ENCODE measurements at places on chromosomes 5 and 9.

DNA sequence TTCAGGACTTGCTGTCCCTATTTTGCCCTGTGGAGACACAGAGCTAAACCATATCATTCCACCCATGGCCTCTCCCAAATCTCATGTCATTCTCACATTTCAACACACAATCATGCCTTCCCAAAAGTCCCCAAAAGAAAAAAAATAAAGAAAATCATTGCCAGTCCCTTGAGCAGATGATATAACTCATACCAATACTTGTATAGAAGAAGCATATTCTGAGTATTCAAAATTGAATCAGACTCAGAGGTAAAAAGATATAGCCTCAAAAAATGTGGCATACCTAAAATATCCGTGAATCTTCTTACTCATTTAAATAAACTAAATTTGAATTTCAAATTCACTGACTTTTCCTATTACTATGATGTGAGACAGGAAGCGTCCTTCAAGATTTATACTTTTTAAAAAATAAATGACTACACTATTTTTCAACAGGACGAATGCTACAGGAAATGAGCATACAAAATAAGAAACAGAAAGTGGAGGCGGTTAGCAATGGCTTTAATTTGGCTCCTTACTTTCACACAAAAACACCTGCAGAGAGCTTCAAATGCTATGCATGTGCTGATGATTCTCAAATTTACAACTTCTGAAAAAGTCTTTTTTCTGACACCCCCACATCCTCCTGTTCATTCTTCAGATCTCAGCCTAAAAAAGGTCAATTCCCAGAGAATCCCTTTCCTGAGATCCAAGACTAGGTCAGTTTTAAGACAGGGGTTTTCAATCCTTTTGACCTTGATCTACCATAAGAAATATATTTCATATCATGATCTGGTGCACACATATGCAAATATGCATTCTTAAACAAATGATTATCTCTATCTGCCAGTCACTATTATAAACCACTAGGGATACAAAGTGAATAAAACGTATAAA, 39.6 kb upstream of the DMXL1 start:
- DNase-seq, result peak; percentile 64

GRCh38 chr5:82364497-82364896, 86.3 kb upstream of the RPS23 start:
- DNase-seq, result no peak

GRCh38 chr9:118961857-118962256, 407.4 kb downstream of the BRINP1 start:
- no peak for DNase-seq

GRCh38 chr9:19512103-19512832, 103.5 kb downstream of the ACER2 start:
- DNase-seq, result no peak

GRCh38 chr9:34594177-34594576, 4.7 kb upstream of the CNTFR start:
- no peak for DNase-seq

DNA sequence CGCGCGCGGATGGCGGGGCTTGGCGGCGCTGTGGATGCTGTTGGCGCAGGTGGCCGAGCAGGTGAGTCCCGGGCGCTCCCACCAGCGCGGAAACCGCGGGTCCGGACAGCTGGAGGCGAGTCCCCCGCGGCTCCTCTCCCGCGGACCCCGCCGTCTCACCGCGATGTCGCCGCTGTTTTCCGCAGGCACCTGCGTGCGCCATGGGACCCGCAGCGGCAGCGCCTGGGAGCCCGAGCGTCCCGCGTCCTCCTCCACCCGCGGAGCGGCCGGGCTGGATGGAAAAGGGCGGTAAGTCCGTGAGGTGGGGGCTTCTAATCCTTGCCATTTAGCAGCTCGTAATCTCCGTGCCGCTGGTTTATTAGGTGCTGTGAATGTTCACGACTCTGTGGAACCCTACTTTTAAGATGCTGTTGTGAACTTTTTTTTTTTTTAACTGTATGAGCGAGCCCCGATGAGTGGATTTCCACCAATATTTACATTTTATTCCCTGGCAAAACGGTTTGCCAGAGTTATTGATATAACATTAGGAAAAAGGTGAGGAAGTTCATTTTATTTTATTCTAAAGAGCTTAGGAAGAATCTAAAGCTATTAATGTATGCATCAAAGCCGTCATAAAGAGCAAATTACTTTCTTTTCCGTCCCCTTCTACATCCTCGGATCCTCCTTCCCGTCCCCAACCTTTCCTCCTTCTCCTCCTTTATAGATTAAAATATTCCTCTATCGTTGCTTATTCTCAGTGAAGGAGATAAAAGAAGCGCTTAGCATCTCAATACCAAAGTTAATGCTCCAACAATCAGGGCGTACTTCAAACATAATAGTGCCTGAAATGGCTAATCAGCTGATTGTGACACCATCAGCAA, 579 bp downstream of the ADAMTS16 start:
- peak; percentile 5 for DNase-seq

DNA sequence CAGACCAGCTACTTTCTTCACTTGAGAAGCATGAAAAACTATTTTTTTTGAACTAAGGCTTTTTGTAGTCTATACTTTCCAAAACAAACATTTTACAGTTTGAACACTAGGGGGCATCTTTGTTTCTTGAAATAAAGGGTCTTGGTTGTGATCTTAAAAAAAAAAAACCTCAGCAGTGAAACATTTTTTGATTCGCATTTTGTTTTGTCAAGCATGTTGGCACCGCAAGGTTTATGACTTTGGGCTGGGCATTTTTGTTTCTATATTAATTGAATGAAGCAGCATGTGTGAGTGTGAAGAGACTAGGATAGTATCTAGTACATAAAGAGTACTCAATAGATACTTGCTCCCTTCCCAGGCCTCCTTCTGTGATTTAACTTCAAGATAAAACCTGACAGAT, 31.6 kb upstream of the ACOT12 start:
- peak; percentile 54 for DNase-seq

DNA sequence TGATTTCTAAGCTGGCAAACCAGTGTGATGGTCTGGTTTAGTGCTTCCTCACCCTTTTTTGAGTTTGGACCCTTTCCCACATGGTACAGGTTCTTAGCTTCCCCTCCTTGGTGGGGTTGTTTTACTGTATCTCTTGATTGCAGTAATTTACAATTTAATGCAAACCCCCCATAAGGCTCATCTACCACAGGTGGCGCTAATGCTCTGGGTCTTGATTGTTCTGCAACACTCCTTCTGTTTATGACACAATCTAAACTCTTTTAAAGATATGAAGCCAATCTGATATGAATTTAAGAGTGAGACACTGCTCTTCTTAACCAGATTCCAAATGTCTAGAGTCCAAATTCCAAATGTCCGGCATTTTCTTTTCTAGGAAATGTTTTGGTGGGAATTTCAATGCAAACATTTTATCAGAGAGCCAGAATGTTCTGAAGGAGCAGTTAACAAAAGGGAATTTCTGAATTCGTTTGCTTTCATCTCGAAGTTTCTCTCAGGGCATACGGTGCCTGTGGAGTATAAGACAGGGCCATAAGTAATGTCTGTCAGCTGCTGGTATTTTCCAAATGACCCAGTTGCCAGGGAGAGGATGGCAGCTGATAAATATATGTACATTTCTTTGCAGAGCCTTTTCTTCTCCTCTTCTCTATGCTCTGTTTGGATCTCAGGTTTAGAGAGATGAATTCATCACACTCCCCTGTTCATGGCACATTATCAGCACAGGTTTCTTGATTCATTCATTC, 246.8 kb downstream of the ARHGAP26 start:
- DNase-seq, result peak; percentile 46

GRCh38 chr5:150243590-150243989, 46.0 kb downstream of the CAMK2A start:
- no peak for DNase-seq

DNA sequence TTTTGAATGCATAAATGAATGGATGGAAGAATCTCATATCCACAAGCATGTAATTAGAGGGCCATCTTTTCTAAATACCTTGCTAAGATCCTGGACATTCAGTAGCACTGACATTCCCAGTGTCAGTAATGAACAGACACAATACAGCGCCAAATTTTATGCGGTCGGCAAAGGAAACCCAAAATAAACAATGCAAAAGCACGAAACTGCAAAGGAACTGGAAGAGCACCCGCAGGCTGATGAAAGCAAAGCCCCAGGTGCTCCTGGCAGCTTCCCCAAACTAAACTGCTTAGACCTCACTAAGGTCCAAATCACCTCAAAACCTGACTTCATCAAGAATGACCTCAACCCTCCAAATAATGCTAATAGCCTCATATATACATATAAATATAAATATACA, 102.0 kb downstream of the GPR21 start:
- no peak for DNase-seq

DNA sequence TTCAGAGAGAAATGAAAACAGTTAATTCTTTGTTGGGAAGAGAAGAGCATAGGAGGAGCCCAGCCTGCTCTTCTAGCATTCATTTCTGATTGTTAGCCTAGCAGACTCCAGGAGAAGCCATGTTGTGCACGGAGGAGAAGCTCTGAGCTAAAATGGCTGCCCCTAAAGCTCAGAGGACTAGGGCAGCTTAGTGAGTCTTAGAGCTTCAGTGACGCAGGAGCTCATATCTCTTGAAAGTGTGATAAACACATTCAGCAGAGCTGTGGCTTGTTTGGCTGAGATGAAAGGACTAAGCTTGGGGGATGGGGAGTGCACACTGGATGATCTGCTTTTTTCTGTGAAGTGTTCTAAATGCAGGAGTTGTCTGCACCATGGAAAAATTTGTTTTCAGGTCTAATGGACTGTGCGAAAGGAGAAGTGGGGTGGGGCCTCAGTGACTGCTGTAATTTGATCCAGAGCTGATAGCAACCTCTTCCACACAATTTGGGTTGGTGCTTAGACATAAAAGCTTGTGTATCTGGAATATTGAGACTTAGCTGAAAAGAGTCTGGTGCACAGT, 58.5 kb downstream of the ZNF462 start:
- DNase-seq, result no peak

DNA sequence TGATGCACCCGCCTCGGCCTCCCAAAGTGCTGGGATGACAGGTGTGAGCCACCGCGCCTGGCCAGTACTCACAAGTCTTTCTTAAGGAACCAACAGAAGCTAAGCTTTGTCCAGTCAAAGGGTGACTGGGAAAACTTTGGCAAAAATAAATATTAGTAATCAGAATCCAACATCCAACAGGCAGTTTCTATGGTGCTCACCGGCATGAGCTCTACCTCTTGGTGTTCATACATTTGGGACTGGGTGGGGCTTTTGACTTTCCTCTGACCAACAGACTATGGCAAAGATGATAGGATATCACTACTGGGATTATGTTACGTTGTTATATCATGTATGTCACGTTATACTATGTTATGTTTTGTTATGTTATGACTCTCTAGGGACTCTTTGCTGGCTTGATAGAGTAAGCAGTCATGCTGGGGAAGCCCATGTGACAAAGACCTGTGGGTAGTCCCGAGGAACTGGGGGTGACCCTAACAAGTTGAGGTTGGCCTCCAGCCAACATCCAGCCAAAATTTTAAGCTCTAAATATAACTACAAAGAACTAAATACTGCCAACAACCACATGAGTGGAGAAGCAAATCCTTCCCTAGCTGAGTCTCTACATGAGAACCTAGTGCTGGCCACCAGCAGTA, 6.0 kb downstream of the RASGEF1C start:
- no peak for DNase-seq

DNA sequence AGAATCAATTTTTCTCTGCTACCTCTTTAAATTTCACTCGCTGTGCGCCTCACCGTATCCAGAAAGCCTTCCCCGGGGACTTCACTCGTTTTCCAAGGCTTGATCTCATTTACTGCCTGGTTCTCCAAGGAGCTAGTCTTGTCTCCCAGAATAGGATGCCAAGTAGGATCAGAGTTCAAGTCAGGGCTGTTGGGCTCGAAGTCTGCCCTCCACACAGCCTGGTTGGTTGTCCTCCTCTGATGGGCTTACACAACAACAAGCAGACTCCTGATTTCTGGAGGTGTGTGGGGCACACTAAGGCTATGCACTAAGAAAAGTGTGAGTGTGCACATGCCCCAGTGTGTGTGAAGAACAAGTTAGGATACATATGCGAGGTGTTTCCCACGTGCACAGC, 14.0 kb upstream of the TNIP1 start:
- no peak for DNase-seq

GRCh38 chr5:32538031-32538547, 47.3 kb upstream of the SUB1 start:
- DNase-seq, result peak; percentile 81

DNA sequence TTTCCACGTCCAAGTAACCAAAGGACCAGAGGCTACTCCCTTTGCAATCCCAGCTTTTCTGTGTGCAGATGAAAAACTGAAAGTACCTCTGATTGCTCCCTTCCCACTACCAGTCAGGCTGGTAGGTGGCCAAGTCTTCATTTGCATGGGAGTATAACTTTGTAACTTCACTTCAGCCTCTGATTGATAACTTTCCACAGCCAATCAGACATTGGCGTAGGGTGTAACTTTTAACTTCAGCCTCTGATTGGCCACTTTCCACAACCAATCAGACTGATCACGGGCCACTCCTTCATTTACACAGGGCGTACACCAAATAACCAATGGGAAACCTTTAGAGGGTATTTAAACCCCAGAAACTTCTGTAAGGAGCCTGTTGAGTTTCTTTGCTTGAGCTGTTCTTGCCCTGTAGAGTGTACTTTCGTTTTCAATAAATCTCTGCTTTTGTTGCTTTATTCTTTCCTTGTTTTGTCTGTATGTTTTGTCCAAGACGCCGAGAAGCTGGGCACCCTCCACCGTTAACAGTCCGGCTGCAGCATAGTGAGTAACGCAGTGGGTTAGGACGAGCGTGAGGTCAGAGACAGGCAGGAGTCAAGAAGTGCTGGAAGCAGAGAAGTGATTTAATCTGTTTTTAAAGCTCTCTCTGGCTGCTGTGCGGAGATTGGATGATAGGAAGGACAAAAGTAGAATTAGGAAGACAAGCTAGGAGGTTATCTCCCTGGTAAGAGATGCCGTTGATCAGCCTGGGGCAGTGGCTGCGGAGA, 3.5 kb upstream of the EXOSC2 start:
- no peak for DNase-seq

DNA sequence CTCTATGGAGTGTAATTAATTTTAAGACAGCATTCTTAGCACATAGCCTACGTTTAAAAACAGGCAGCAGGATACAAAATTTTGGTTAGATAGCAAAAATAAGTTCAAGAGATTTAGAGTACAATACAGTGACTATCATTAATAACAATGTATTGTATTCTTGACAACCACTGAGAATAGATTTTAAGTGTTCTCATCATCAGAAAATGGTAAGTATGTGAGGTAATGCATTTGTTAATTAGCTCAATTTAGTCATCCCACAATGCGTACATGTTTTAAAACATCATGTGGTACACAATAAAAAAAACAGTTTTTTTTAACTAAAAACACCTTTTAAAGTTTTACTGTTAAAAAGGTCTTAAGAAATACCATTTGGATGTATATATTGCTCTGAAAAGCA, 94.2 kb downstream of the MUSK start:
- no peak for DNase-seq

Measured in B cell (primary cell).